ENCODE measurements at places on chromosomes 12 and 14.

- DNase-seq: no peak
These were observed 48.1 kb downstream of the ADCK1 start for GRCh38 chr14:77848031-77848430.

- no peak for DNase-seq
These were observed 120.7 kb downstream of the CRACR2A start for GRCh38 chr12:3632256-3632655.

DNA sequence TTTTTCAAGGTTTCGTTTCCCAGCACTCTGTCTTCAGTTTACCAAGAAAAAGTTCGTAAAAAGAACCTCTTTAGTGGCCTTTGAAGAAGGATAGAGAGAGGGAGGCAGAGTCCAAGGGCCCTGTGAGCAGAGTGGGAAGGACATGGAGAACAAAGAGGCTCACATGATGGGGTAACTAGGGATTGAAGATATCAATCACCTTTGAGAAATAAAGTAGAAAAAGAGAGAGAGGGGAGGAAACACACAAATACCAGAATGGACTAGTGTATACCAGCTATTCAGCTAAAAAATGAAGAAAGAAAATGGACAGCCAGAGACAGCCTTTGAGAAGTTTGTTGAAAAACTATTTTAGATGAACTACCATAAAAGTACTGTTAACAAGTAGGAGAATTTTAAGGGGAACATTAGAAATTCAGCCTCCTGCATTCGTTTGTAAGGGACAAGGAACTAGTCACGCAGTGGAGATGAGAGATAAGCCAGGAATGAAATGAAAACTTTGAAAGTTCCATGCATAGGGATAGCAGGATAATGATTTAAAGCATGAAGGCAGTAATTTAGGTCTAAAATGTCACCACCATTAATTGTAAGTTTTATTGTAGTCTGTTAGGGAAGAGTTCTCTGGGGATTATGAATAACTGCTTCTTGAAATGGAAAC, 82.1 kb downstream of the SPTSSA start:
- DNase-seq: no peak

- no peak for DNase-seq
These were observed 96.2 kb downstream of the ITPR2 start for GRCh38 chr12:26736563-26737486.

GRCh38 chr12:12563290-12563928, 746 bp upstream of the DUSP16 start:
- DNase-seq: no peak

GRCh38 chr12:31860401-31860800, 98.8 kb upstream of the RESF1 start:
- DNase-seq: no peak

DNA sequence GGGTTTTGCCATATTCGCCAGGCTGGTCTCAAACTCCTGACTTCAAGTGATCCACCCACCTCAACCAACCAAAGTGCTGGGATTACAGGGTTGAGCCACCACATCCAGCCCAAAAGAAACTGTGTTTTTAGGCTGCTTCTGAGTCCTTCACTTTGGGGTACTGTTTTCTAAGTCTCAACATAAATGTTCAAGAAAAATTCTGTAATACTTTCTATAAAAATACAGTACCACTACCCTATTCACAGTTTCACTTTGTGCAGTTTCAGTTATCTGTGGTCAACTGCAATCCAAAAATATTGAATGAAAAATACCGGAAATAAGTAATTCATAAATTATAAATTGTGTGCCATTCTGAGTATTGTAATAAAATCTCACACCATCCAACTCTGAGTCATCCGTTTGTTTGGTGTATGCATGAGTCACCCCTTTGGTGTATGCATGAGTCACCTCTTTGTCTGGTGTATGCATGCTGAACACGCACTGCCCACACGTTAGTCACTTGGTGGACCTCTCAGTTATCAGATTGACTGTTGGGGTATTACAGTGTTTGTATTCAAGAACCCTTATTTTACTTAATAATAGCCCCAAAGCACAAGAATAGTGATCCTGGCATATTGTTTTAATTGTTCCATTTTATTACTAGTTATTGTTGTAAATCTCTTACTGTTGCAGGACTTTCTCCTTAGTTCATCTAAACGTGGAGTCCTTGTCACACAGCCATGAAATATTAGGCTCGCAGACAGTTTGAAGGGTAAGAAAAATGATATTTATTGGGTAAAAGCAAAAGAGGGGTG, 190.2 kb downstream of the FSCB start:
- no peak for DNase-seq

- no peak for DNase-seq
These were observed 14.3 kb upstream of the NXPH4 start for GRCh38 chr12:57202321-57202720.

DNA sequence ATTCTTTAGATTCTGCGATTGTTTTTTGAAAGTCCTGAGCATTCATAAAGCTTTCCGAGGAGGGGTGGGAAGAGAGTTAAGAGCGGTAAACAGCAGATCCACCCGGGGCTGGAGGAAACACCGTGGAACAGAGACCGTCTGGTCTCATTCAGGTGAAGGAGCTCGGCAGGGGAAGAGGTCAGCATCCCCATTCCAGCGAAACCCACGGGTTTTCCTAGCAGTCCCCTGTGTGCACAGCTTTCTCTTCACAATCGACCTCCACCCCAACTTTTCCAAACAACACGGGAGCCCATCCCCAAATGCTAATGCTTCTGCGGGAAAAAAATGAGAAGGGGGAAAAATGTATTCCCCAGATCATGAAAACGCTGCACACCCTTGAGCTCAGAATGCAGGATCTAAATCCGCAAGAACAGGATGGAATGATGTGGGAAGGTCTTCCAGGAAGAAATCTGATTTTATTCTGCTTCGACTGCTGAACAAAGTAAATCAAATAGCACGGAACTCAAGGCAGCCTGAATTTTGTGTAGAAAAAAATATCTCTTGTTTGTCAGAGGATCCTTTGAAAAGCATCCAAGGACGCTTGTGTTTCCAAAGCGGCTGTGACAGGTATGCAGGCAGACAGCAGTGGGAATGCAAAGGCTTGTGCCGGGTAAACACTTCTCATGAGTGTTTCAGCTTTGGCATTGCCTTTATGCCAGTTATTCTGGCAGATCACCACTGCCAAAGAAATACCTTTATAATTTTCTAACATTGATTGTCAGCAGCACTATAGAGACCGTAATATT, 128.8 kb downstream of the NDUFA12 start:
- no peak for DNase-seq

GRCh38 chr12:52336641-52337040, 15.4 kb upstream of the KRT83 start:
- no peak for DNase-seq
